ENCODE measurements at places on chromosomes 1 and 21.

GRCh38 chr1:147162093-147162492 lies 10.2 kb downstream of the PRKAB2 start:
- no peak for DNase-seq

DNA sequence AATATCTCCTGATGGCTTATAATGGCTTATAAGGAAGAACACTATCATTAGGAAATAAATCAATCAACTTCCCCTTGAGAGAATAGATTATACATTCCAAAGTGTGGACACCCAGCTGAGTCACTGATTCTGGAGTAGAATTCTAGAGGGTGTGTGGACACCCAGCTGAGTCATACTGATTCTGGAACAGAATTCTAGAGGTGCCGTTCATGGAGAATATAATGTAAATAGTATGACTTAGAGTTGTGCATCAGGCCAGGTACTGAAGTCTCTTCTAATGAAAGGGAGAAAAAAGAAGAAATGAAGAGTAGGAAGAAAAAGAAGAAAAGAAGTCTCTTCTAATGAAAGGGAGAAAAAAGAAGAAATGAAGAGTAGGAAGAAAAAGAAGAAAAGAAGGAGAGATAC lies 2.4 kb upstream of the USP33 start:
- peak; percentile 41 for DNase-seq

DNA sequence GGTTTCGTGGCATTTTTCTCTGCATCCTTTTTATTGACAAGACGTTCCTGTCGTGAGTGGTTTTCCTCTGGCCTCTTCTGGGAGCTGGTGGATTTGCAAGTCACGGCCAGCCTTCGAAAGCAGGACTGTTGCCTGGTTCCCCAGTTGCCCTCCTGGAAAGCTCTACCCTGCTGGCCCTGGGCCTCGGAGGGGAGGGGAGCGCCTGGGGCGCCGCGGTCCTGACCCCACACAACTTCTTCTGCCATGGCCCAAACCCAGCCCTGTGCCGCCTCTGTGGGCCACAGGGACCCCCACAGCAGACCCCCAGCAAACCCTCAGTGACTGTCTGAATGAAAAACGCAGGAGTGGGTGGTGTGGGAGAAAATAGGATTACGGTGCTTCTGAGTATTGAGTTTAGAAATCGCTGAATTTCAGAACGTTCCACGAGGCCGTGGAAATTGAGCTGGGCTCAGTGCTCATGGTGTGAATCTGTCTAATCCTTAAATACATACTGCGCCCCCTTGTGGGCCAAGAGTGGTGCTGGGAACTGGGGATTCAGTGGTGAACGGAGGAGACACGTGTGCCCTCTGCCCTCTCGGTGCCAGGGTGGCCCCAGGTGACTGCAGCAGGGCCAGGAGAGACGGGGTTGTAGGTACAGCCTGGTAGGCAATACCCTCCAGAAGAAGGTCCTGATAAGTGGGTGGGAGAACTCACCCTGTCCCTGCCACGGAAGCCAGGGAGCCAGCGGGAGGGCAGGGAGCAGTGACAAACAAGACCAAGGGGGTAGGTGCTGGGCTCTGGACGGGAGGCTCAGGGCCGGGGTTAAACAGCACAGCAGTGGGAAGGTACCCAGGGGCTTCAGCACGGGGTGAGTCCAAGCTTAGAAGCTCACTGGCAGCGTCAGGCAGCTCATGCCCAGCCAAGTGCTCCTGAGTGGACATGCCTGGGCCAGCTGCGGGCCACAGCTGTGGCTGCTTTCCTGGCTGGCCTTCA lies 101.2 kb upstream of the COL6A1 start:
- DNase-seq, result peak; percentile 81

GRCh38 chr1:69985901-69986439 lies 219.4 kb downstream of the LRRC40 start:
- DNase-seq, result no peak

DNA sequence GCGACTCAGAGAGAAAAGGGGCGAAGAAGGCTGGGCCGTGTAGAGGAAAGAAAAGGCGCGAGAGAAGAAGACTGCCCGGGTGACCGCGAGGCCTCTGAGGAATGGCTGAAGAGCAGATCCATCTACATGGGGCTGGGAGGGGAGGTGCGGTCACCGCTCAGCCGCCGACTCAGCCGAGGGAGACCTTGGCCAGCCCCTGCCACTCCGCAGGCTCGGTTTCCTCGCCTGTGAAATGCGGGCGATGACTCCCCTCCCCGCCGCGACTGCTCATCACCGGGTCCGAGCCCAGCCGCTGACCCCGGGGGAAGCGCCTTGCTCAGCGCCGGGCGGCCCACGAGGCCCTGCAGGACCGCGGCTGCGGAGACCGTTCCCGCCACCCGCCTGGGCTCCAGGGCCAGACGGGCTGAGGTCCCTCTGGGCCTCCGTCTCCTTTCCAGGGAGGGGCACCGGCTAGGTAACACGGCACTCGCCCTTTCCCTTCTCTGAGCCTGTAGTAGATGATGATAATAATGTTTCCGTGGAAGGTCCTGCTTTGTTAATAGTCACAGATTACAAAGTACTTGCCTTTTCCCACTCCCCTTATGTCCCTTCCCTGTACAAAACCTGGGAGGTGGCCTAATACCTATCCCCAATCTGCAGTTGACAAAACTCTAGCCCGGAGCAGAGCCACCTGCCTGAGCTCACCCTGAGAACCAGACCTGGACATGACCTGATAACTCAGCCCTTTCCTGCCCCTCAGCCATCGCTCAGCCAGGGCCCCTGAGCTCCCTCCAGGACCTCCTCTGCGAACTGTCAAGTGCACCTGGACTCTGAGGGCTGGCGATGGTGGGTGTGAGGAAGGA lies 1.6 kb upstream of the BSND start:
- peak; percentile 23 for DNase-seq

- no peak for DNase-seq
These were observed 271.6 kb downstream of the KCNJ6 start for GRCh38 chr21:37644636-37645035.

- DNase-seq, result no peak
These were observed 267.3 kb downstream of the LTN1 start for GRCh38 chr21:28725396-28725795.

DNA sequence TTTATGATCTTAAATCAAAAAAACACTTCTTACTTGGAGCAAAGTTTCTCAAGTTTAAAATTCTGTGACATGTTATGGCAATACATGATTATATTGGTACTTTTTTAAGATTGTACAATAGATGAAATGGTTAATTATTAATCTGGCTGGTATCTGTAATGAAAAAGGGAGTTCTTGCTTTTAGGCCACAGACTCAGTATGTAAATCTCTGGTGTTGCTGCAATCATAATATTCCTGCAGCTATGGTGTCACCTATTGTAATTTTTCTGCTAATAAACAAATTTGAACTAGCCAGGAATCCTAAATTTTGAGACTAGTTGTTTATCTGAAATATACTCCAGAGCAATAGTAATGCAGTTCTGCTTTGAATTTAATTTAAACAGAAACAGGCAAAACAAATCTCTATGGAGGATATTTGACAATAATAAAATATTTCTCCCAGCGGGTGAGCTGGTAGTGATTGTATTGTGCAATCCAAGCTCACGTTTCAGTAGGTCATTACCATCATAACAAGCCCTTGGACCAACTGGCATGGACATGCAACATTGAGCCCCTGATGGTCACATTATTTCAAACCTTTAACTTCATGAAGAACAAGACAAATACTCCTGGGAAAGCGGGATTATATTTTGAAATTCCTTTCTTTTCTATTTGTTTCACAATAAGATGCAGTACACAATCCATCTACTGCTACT lies 77.2 kb upstream of the USH2A start:
- no peak for DNase-seq

DNA sequence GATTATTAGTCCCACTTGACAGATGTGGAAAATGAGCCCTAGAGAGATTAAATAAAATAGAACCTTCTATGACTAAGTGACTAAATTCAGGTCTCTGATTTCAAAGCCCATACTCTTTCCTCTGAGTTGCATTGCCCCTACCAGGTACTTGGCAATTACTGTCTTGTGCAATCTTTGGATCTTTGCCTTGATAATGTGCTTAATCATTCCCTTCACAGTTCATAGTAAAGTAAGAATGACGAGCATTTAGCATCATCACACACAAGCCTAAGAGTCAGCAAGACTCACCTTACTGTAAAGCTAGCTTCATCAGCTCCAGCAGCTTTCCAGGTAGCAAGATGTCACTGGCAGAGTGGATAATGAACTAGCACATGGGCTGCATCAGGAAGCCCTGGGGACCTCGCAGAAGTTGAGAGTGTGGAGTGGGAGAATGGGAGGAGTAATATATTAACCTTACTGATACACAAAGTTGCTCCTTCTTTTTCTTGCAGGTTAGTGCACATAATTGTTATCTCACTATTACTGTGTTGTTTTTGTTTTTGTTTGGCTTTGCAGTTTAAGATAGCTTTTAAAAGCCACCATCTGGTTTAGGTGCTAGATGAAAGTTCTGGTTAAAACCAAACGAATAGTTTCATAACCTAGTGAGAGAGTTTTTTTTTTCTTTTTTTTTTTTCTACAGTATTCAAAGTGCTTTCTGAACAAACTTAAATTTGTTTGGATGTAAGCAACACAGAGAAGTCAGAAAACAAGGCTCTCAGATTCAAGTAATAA lies 71.8 kb downstream of the PBX1 start:
- no peak for DNase-seq

- no peak for DNase-seq
These were observed 154.6 kb downstream of the FOXD2 start for GRCh38 chr1:47592296-47593012.

DNA sequence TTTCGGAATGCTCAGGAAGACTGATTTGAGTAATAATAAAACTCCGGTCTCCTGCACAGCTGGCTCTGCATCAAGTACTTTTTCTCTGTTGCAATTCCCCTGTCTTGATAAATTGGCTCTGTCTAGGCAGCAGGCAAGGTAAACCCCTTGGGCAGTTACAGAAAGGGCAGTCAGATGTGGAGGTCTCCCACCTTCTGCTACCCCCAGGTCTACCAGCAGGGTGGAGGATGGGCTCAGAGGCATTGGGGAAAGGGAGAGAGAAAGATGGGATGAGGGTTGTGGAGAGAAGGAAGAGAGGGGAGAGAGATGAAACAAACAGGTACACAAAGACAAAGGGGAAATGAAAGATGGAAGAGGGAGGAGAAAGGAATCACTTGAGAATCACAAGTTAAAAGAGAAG lies 156.8 kb downstream of the MIS18A start:
- no peak for DNase-seq
